ENCODE measurements at places on chromosomes 12 and 14.

DNA sequence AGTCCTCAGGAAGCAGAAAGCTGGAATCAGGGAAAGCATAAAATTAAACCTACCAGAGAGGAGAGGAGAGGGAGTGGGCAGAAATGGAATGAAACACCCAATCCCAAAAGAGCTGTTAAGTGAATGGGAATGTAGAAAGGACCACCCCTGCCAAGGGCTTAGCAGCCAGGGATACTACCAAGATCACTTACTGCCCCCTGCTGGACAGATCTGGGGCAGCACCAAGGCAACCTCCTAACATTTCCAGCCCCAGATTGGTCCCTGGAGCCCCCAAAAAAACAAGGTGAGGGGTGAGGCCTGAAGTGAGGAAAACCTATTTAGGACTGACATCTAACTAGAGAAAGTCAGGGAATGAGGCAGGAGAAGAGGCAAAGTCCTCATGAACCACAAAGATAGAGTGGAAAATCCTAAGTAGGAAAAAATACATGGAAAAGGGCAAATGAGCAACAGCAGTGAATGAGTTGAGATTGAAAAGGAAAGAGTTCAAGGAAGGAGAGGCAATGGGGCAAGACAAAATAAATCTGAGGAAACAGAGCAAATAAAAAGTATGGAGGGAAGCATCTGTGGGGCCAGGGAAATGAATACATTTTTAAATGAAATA is 11.2 kb upstream of the FKBP11 start:
- DNase-seq: peak; percentile 75

- no peak for DNase-seq
Observed at GRCh38 chr14:21054123-21054767, 3.4 kb upstream of the RNASE8 start.

DNA sequence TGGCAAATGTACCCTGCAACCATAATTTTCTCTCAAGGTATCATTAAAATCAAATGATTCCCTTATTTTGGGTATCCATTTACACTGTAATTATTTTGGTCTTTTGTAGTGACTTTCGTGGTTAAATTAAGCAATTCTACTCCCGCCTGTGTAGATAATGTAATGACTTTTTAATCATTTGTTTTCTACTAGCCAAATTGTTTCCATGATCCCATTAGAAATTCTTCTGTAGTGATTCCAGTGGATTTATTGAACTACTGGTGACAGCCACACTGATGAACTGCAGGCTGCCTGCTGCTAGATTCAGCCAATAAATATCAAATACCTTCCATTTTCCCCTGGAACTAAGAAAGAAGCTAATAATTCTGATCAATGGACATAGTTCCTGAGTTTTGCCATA is 96.0 kb downstream of the WIF1 start:
- DNase-seq: no peak

GRCh38 chr14:70021548-70022220 is 142.5 kb downstream of the SMOC1 start:
- DNase-seq: no peak

- no peak for DNase-seq
Observed at GRCh38 chr12:27460471-27460978, 14.0 kb downstream of the SMCO2 start.

DNA sequence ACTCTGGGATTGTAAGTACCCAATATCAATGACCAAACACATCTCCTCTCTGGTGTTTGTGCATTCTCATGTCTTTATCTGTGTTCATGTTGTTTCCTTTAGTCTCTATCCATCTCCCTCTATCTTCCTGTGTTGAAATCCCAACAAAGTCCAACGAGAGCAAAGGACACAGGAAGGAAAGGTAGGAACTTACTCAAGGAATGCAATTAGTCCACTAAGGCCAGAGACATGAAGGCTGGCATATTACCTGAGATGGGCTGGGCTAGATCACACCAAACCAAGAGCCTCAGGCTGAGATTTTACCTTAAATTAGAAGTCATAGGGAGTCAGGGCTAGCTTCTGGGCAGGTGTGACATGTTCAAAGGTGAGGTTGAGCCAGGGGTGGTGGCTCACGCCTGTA is 14.3 kb upstream of the LGALS3 start:
- DNase-seq: no peak

- DNase-seq: no peak
Observed at GRCh38 chr12:119432949-119433348, 98.4 kb downstream of the CCDC60 start.

DNA sequence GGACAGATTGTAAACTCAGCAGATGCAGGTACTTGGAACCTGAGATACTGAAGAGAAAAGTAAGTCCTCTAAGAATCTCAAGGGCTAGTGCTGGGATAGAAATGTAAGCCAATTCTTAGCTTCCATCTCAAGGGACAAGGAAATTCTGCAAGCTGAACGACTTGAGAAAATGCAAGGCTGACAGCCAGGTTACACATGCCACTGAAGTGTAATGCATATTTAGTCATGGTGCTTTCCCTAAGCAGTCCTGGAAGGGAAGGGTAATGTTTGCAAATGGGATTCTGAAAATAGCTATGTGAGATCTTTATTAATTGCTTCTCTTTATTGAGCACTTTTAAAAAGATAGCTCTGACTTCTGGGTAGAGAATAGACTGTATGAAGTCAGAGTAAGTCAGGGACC is 402.7 kb upstream of the SEL1L start:
- DNase-seq: no peak

- DNase-seq: no peak
Observed at GRCh38 chr14:38255673-38256532, at the start of gene CLEC14A. Gene CLEC14A (minus strand): TSS chr14:38256093. CDS start chr14:38256022, 71 bp downstream.

Measured in activated T-helper 1 cell treated with anti-CD3 and anti-CD28 coated beads, Interleukin-2, amount 50 U/mL, for 16 hours (primary cell).